Right cardiac atrium (tissue), 5 donors: ENCODE measurements at places on chromosomes 2 and 18. TPM values are rescaled to one million over a fixed set of nuclear protein-coding genes. Genes with fewer than 3 reads are reported as not detected.

DNA sequence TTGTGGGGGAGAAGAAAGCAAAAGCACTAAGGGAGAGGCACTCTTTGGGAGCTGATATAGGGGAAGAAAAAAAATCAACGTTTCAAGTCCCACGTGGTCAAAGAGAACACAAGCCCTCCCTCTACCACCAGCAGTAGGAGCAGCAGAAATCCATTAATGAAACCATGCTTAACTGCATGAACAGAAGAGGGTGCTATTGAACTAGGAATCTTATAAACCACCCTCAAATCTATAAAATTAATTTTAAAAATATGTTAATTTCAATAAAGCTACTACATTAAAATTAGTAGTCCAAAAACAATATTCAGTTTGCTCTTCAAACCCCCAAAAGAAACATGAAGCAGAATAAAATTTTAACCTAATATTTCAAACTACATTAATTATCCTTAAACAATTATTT is 147.8 kb downstream of the TMEM18 start:
- DNase-seq: no peak

GRCh38 chr2:104249629-104250028 is 604.3 kb upstream of the POU3F3 start:
- no peak for DNase-seq

GRCh38 chr18:49968644-49969309 is 155.4 kb upstream of the ACAA2 start:
- no peak for DNase-seq

- DNase-seq: no peak
These were observed 23.6 kb downstream of the WDSUB1 start for GRCh38 chr2:159262904-159263303.

The SPC25 gene
- 0.46 TPM for total RNA-seq

- DNase-seq: no peak
These were observed 178.1 kb downstream of the FMNL2 start for GRCh38 chr2:152513029-152513428.
